ENCODE measurements at places on chromosomes 1 and 21. TPM values are rescaled to one million over a fixed set of nuclear protein-coding genes. Genes with fewer than 3 reads are reported as not detected.

PRKCZ gene
- total RNA-seq: 43.6 TPM

CYP4B1 gene
- total RNA-seq: not detected

MMP23B gene
- 3.7 TPM for total RNA-seq

AGBL4 gene
- total RNA-seq: not detected

EXO1 gene
- 5.5 TPM for total RNA-seq

TSEN15 gene
- total RNA-seq: 49.4 TPM

HORMAD1 gene
- total RNA-seq: not detected

SPRR1B gene
- total RNA-seq: 43.3 TPM

CCDC185 gene
- not detected for total RNA-seq

ELF3 gene
- total RNA-seq: not detected

OR10J1 gene
- total RNA-seq: not detected

AKR7A3 gene
- total RNA-seq: 0.16 TPM

HES4 gene
- 3.0 TPM for total RNA-seq

C1orf94 gene
- total RNA-seq: not detected

LEPROT gene
- 29.5 TPM for total RNA-seq

SNIP1 gene
- total RNA-seq: 7.8 TPM

ARHGEF2 gene
- 66.1 TPM for total RNA-seq

FAM167B gene
- total RNA-seq: not detected

GJA8 gene
- not detected for total RNA-seq

EPHB2 gene
- total RNA-seq: 20.5 TPM

HSD11B1 gene
- total RNA-seq: 0.34 TPM

OR2W3 gene
- total RNA-seq: 0.86 TPM

CCDC190 gene
- total RNA-seq: not detected

CD1C gene
- not detected for total RNA-seq

ABCG1 gene
- total RNA-seq: 2.3 TPM

PLA2G5 gene
- not detected for total RNA-seq

Measured in hair follicular keratinocyte (primary cell).